ENCODE measurements at places on chromosomes 4 and X. TPM values are rescaled to one million over a fixed set of nuclear protein-coding genes. Genes with fewer than 3 reads are reported as not detected.

GRCh38 chr4:16118090-16118489, 34.3 kb upstream of the PROM1 start:
- DNase-seq = no peak
- no peak overlapping the region for H3K4me3 ChIP-seq
- no peak overlapping the region for H3K27ac ChIP-seq
- H3K36me3 ChIP-seq = no peaks in the 10 kb centered on the region
- H3K4me1 ChIP-seq = no peaks in the 10 kb centered on the region

GRCh38 chr4:24488399-24489164, 95.8 kb downstream of the DHX15 start:
- H3K27me3 ChIP-seq = peaks cover 3% of the 10 kb centered on the region
- H3K4me3 ChIP-seq = no peak overlapping the region
- no peaks in the 10 kb centered on the region for H3K36me3 ChIP-seq
- DNase-seq = peak; percentile 42
- H3K27ac ChIP-seq = no peak overlapping the region

GRCh38 chr4:168630445-168631187, 133.8 kb downstream of the PALLD start:
- peak overlapping the region; percentile 98 for H3K27ac ChIP-seq
- H3K4me1 ChIP-seq = peaks cover 50% of the 10 kb centered on the region
- peak overlapping the region; percentile 87 for H3K4me3 ChIP-seq
- DNase-seq = no peak

DNA sequence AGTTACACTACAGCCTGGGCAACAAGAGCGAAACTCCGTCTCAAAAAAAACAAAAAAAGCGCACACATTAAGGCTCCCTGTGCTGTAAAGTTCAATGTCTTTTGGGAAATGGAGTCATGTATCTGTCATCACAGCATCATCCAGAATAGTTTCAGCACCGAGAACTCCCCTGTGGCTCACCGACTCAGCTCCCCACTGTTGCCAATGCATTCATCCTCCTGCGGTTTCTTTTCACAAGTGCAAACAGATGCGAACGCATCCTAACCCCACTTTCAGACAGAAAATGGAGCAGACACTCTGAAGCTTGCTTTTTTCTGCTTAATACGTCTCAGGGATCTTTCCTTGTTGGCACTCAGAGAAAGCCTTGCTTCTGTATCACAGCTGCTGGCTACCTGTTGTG, 13.8 kb upstream of the SH3TC1 start:
- no peaks in the 10 kb centered on the region for H3K36me3 ChIP-seq
- H3K4me3 ChIP-seq = no peak overlapping the region
- no peaks in the 10 kb centered on the region for H3K27me3 ChIP-seq
- peaks cover 38% of the 10 kb centered on the region for H3K4me1 ChIP-seq
- no peak for DNase-seq
- peak overlapping the region; percentile 47 for H3K27ac ChIP-seq

GRCh38 chr4:139315221-139315675, 13.0 kb upstream of the NDUFC1 start:
- H3K4me1 ChIP-seq = peaks cover 15% of the 10 kb centered on the region
- H3K27ac ChIP-seq = no peak overlapping the region
- H3K36me3 ChIP-seq = peaks cover 16% of the 10 kb centered on the region
- no peak for DNase-seq
- no peaks in the 10 kb centered on the region for H3K27me3 ChIP-seq

RHOXF2 gene
- not detected for total RNA-seq
